NCI-H2029 treated with DMSO at 0.1 percent for 48 hours (cell line): ENCODE measurements at places on chromosomes 2 and 18.

- DNase-seq: peak; percentile 33
Observed at GRCh38 chr2:120421830-120422175, 75.9 kb downstream of the INHBB start.

DNA sequence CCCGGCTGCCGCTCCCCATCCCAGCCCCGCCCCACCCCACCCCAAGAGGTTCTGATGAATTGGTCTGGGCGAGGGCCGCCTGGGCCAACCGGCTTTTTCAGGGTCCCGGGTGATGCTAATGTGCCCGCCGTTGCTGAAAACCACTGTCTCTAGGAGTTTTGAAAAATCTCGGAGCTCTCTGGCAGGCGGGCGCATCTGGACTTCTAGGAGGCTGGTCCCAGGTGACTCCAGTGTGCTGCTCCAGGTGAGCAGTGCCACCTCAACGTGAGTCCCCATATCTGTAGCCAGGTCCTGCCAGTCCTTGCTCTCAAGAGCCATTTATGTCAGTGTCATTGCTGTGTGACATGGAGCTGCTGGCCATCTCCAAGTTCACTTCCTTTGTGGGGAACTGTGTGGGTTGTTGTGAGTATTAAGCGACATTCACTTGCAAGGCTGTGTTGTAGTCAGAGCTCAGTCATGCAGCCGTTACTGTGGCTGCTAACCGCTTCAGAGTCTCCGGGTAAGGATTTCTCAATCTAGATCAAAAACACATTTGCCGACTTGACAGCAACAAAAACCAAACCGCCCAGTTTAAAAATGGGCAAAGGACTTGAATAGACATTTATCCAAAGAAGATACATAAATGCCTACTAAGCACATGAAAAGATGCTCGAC lies at the start of gene RFX8:
RFX8 (minus strand) TSS at position 382 of the 654 bp plus-strand sequence. CDS start 8,264 bp downstream, outside the sequence.
- DNase-seq: no peak

- DNase-seq: no peak
Observed at GRCh38 chr2:241129086-241129871, 20.0 kb downstream of the PASK start.

- DNase-seq: no peak
Observed at GRCh38 chr2:239746559-239747246, 278.4 kb downstream of the NDUFA10 start.

DNA sequence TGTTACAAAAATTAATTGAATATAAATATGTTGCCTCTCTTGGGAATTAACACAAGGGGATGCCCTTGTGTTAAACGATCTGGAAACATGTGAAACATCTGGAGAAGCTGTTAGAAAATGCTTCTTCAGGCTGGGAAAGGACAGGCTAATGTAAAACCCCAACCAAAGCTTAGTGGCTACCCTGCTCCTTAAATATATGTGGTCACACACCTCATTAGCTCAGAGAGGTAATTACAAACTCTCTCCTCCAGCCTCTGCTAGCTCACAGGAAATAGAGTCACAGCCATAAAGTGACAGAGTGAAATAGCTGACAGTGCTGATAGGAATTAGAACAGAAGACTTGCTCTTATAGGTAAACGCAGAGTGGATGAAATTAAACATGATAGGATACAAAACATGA lies 155.9 kb downstream of the RAB3GAP1 start:
- DNase-seq: no peak

GRCh38 chr2:214328941-214329340 lies 81.9 kb upstream of the VWC2L start:
- DNase-seq: no peak

- no peak for DNase-seq
Observed at GRCh38 chr2:177250461-177250860, 14.1 kb downstream of the NFE2L2 start.

DNA sequence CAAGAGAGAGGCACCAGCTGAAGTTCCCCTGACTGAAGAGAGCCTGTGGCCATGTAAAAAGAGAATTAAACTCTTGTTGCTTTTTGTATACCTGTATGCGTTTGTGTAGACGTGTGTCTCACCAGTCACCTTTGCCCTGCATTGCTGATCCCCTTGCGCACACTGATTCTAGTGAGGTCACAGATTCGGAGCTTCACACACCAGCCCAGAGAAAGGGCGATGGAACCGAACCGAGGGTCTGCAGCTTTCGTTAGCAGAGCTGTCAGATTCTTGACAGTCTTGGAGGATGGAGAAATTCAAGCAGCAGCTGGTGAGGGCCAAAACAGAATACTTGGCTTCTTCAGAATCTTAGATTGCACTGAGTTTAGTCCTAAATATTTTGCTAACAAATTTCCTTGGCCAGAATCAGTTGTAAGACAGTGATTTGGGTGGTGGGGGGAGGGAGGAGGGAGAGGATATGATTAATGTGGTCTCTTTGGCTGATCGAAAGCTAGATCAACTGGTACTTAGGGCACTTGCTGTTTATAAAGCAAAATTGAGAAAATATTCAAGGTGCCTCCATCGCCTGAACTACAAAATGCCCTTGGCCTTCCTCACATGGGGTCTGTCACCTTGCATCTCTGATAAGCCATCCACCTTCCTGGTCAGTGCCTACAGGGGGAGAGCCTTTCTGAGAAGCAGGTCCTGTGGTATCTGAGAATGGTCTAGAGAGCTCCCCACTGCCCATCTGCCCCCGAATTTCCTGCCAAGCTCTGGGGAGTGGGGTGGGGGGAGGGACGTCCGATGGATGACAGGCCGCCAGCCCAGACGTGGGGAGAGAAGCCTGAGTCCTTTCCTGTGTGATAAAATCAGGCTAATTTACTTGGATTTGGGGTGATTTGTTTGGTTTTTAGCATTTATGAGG lies 123.5 kb downstream of the CABLES1 start:
- no peak for DNase-seq

DNA sequence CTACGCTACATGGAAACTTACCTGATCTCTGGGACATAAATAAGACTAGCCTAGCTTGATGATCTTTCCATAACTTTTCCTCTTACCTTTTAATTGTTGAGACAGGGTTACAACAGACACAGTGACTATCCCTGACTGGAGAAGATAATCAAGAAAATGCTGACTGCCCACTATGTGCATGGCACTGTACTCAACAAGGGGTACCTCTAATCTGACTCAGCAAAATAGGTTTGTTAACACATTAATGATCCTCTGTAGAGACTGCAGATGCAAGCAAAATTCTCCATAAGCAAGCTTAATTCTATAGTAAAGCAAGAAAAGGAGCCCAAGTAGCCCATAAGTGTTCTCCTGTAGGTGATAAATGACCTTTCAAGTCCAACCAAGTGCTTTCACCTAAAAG lies 25.5 kb downstream of the ACVR1C start:
- DNase-seq: no peak

DNA sequence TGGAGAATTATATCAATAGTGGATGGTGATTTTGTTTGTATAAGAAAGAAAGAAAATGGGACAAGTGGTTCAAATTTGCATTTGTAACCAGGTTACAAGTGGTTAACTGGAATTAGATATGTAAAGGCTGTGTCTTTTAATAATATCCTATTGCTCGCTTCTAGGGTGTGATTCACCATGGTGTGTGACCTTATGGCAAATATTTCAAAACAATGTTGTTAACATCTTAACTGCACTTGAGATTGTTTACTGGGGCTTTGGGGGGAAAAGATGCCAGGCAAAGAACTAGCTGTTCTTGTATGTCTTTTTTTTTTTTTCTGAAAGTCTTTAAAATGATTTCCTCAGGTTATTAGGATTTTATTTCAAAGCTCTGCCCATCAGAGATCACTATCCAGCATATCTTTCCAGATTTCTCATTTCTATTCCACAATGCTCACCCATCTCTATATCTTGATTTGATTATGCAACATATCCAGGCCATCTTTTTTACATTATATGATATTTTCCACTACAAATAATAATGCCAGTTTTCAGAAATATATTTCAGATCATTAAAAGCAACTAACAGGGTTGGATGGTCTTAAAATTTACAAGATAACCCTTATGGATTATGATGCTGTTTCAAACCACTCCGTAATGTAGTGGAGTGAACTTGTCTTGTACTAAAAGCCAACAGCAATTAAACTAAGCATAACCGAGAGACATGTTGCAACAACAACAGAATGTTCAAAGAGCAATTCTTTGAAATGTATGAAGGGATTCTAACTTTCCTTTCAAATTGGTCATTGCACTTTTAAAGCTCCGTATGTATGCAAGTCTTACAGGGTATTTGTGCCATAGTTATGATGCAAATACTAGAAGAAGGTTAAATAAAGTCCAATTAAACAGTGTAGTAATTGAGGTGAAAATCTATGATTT lies 341.5 kb upstream of the ETAA1 start:
- DNase-seq: no peak

DNA sequence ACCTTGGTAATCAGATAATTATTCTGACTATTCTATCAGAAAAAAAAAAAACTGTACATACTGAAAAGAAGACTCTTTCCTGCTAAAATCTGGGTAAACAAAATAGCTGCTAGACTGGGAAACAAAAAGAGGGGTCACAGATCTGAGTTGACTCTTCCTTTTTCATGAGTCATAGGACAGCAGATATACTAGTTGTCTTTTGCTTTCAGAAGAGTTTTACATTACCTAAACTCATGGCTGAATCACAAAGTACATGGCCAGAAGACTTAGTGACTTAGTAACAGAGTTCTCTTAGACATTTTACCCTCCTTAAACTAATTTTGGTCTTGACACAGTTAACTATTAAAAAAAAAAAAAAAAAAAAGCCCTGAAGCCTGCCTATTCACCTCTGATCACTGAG lies 834.0 kb upstream of the FSHR start:
- DNase-seq: no peak

DNA sequence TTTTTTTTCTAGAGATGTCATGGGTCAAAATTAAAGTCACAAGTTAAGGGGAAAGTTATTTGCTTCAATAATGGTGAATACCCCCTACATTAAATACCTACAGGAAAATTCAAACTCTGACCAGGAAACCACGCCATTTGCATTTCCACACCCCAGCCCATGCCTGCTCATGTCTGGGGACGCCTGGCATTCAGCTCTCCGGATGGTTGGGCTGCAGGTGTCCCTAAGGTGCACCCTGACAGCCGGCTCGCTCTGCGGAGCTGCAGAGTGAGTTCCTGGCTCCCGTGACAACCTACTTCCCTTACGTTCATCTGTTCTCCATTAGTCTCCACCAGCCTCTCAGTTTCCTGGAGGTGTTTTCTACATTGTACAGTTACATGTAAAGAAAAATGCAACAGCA lies 122.7 kb upstream of the RIOK3 start:
- no peak for DNase-seq

GRCh38 chr2:73999881-74000597 lies 15.3 kb downstream of the TET3 start:
- DNase-seq: no peak

DNA sequence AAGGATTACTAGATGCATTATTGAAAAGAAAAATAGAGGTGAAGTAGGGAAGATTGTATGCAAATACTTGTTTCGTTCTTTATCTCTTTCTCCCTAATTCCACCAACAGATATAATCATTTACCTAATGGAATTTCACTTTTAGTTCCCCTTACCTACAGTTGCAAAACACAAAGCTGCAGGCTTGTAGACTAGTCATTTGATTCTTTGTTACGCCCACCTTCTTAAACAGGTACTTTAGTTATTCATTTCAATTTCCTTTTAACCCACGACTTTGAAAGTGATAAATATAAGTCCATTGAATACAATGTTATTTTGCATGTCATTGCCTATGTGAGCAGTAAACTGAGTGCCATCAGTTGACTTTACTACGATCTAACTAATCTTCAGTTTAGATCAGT lies 3.9 kb upstream of the HRH4 start:
- DNase-seq: no peak

- DNase-seq: no peak
Observed at GRCh38 chr2:62084801-62085200, 111.1 kb upstream of the B3GNT2 start.

- DNase-seq: no peak
Observed at GRCh38 chr2:70498054-70498453, 55.6 kb downstream of the TGFA start.

DNA sequence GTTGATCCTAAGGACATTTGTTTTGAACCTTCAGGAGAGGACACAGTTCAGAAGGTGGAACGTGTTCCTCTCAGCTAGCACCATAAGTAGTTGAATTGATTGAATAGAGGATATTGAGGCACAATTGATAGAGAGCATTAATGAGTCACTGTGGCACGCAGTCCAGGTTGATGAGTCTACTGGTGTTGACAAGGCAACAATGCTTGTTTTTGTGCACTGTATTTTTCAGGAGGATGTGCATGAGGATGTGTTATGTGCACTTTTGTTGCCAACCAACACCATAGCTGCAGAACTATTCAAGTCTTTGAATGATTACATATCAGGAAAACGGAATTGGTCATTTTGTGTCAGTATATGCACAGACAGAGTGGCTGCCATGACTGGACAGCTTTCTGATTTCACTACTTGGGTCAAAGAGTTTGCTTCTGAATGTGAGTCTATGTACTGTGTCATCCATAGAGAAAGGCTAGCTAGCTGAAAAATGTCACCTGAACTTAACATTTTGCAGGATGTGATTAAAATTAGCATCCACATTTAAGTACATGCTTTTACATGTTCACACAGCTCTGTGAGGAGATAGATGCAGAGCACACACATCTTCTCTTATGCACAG lies 140.1 kb upstream of the B3GNT2 start:
- DNase-seq: no peak

DNA sequence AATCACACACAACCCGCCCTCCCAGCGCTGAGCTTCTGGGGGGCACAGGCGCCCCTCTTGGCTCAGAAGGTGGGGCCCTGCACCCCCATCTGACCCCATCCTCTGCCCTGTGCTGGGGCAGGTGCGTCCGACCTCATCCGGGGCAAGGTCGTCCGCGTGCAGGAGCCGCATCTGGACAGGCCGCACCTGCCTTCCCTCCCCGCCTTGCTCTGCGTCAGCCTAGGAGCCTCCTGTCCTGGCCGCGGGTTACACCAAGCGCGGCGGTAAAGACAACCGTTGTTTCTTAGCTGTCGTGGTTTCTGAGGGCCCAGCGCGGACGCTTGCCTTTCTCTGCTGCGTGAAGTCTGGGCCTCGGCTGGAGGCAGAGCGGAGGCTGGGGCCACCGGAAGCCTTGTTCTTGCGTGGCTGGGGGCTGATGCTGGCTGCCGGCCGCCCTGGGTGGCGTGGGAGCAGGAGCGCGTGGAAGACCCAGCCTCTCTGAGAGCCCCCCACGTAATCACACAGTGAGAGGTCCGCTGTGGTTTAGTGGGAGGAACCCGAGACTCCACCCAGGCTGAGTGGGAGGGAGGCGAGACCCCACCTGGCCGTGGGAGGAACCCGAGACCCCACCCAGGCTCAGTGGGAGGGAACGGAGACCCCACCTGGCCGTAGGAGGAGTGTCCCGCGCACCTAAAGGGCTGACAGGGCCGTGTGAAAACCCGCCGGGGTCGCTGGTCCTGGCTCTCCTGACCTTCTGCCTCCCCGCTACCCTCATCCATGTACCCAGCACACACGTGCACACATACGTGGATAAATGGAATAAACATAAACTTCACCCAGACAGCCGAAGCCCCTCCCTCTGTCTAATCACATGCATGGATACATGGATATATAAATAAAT lies 51.8 kb downstream of the KCNG2 start:
- no peak for DNase-seq

DNA sequence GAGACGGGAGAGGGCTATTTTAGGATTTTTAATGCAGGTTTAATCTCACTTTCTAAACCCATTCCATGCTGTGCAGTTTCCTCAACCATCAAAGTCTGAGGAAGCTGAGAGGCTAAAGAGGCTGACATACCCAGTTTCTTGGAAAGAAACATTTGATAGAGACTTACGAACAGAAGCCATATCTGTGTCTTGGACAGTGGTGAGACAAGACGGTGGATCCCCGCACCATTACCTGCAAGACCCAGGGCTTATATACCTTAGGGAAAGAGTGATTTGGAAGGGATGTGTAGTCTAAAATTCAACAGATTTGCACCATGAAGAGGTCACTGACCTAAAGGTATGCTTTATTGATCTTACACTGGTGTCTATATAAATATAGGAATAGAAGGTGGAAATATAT lies 13.5 kb downstream of the EEF1B2 start:
- no peak for DNase-seq

GRCh38 chr2:18932853-18933252 lies 343.5 kb upstream of the NT5C1B start:
- DNase-seq: no peak
